Pancreas (tissue), 10 donors: ENCODE measurements at places on chromosomes 5 and 9. TPM values are rescaled to one million over a fixed set of nuclear protein-coding genes. Genes with fewer than 3 reads are reported as not detected.

DNA sequence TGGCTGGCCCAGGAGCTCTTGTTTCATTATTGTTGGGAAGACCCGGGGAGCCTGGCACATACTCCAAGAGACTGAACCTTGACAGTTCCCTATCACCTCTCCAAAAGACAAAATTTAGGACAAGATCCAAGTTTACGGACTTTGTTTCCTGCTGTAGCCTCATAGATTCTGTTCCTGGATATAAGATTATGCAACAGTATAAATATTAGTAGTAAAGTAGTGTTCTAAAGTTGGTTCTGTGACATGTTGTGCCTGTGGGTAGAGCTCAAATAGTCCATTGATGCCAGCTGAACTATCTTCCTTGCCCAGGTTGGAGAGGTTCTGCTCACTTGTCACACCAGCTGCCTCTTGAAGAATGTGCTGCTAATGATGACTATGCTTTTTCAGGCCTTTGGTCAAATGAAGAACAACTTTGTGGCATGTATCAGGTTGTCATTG is 430.2 kb downstream of the DMAC1 start:
- H3K27me3 ChIP-seq, result no peaks in the 10 kb centered on the region
- H3K4me1 ChIP-seq, result no peaks in the 10 kb centered on the region
- no peak overlapping the region for H3K27ac ChIP-seq
- no peak for DNase-seq
- H3K36me3 ChIP-seq, result no peaks in the 10 kb centered on the region

GRCh38 chr5:35741971-35742370 is 114.7 kb upstream of the IL7R start:
- no peaks in the 10 kb centered on the region for H3K4me1 ChIP-seq
- no peak overlapping the region for H3K4me3 ChIP-seq
- DNase-seq, result no peak
- no peaks in the 10 kb centered on the region for H3K27me3 ChIP-seq
- H3K27ac ChIP-seq, result no peak overlapping the region

DNA sequence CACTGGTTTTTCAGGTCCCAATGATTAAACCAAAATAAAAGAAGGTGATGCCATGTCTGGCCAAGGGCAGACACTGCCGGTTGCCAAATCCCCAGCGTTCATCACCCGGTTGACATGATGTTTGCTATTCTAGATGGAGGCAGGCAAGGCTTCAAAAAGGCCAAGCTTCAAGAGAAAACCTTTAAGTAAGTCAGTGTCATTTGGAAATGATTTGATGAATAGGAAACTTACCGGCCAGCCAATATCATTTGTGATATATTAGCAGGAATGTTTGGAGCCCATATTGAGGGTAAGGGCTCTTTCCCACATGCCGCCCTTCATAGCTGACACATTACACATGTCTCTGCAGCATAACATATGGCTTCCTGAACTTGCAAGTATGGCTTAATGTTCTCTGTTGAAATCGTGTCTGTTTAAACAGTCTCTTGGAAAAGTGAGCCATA is 89.5 kb upstream of the TTC23L start:
- H3K27ac ChIP-seq, result no peak overlapping the region
- no peaks in the 10 kb centered on the region for H3K27me3 ChIP-seq
- H3K4me1 ChIP-seq, result no peaks in the 10 kb centered on the region
- DNase-seq, result no peak
- H3K4me3 ChIP-seq, result no peak overlapping the region

DNA sequence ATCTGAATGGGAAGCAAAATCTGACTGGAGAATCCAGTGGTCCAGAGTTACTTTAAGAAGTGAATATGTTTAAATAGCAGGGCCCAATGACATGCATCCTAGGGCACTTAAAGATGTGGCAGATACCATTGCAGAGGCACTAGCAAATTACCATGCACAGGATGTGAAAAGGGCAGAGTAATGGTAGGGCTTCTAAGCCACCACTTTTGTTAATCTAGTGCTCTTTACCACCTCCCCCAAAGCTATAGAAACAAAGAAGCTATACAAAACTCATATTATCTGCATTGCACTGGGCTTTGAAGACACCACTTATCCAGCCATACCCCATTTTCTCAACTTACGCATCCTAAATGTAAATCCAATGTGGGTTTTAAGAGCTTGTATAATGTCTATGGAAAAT is 81.2 kb downstream of the ZCCHC7 start:
- no peak overlapping the region for H3K4me3 ChIP-seq
- H3K27me3 ChIP-seq, result no peaks in the 10 kb centered on the region
- no peak overlapping the region for H3K27ac ChIP-seq
- DNase-seq, result no peak
- H3K4me1 ChIP-seq, result no peaks in the 10 kb centered on the region

DNA sequence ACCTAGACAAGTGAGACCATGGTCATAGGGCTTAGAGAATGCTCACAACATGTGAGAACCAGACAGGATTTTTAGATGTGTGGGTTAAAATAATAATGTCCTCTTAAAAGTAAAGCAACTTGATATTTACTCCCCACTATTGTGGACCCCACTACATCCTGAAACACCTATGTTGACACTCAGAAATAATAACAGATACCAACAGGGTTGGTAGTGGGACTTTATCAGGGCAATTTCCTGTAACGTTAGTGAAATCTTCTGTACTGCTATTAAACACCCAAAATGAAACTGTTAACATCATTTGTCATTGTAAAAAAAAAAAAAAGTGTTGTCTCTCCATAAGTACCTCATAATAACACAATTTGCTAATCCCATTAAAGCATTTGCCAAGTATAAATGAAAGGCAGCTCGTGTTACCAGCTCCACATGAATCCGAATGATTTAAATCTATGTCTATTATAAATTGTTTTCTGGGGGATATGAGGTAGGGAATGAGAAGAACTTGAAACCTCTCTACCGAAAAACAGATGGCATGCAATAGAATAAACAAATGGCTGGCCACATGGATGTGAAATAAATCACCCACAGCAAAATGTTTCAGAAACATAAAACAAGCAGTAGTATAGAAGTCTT is 285.9 kb downstream of the ARHGEF28 start:
- no peak overlapping the region for H3K4me3 ChIP-seq
- H3K27ac ChIP-seq, result no peak overlapping the region
- no peak for DNase-seq
- no peaks in the 10 kb centered on the region for H3K27me3 ChIP-seq
- H3K4me1 ChIP-seq, result peaks cover 10% of the 10 kb centered on the region

GPR21 gene
- total RNA-seq, result 0.55 TPM

PRR16 gene
- 0.58 TPM for total RNA-seq
